Left colon (tissue), 2 donors: ENCODE measurements at places on chromosomes 2 and 18. TPM values are rescaled to one million over a fixed set of nuclear protein-coding genes. Genes with fewer than 3 reads are reported as not detected.

GRCh38 chr2:98473995-98474780, 29.5 kb downstream of the INPP4A start:
- DNase-seq = peak; percentile 4

DNA sequence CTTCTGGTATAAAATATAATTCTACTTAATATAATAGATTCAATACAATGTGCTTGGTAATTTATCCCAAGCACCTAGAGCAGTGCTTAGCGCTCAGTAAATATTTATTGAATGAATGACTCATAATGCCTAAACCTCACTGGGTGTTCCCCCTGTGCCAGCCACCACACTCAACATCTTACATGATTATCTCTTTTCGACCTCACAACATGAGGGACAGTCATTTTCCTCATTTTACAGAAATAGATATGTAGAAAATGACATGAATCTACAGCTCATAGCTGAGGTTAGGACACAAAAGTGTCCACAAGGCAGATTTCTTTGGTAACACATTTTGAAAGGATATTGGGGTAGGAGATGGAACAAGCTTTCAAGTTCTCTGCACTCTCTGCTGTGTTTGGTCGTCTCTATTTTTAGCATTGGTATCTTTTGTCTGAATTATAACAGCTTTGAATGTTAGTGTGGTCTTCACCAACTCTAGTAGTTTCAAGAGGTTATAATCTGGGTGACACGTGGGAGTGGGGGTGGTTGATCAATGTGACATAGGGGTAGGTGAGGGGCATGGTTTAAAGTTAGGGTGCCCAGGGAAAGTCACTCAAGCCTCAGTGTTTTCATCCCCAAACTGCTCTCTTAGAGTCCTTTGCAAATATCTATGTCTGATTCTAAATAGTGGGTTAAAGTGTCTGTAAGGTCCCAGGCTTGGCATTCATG, 9.8 kb downstream of the MYOM1 start:
- DNase-seq = no peak

The TOGARAM2 gene
- 0.17 TPM for total RNA-seq

DNA sequence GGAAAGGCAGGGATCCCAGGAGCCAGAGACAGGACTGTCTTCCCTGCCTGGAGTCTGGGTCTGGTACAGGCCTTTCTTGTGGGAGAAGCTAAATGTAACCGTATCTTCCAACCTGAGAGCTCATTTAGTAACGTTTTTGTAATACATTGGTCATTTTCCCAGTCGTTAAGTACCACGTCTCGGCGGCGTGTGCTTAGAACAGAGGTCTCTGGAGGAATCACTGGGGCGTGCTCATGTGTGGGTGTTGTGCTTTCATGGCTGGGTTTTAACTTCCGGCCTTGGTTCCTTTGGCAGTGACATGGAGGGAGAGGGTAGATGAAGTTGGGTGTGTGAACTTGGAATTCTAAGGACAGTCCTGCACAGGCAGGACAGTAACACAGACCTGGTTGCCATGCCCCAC, 79.7 kb downstream of the NCK2 start:
- DNase-seq = no peak

The FLACC1 gene
- total RNA-seq = 2.1 TPM

The ZNF892 gene
- 1.8 TPM for total RNA-seq

- no peak for DNase-seq
These were observed 221.0 kb downstream of the GLI2 start for GRCh38 chr2:120956486-120957156.

DNA sequence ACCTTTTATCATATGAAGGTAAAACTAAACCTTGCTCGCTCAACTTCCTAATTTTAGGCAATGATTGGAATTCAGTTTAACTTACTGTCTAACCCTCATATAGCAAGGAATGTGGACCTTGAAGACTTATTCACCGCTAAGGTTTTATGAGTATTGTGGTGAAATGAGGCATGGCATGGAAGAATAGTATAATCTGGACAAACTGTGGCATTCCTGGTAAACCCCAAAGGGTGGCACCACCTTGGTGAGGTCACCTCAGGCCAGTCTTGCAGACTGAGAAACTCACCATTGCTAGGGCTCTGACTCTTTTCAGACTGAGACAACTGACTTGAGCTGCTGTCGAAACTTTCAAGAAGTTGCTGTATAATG, 51.1 kb upstream of the EHBP1 start:
- DNase-seq = no peak

GRCh38 chr18:57748770-57749603, 54.1 kb downstream of the ATP8B1 start:
- DNase-seq = no peak

The VIT gene
- 0.50 TPM for total RNA-seq

The KCNK3 gene
- 1.5 TPM for total RNA-seq

The GAL3ST2 gene
- total RNA-seq = 69.8 TPM

GRCh38 chr2:181041661-181042060, 61.3 kb downstream of the UBE2E3 start:
- DNase-seq = no peak
